HCEC 1CT (cell line): ENCODE measurements at places on chromosomes 2 and 18.

GRCh38 chr2:31213601-31214443, 3.5 kb downstream of the CAPN14 start:
- no peak for DNase-seq

DNA sequence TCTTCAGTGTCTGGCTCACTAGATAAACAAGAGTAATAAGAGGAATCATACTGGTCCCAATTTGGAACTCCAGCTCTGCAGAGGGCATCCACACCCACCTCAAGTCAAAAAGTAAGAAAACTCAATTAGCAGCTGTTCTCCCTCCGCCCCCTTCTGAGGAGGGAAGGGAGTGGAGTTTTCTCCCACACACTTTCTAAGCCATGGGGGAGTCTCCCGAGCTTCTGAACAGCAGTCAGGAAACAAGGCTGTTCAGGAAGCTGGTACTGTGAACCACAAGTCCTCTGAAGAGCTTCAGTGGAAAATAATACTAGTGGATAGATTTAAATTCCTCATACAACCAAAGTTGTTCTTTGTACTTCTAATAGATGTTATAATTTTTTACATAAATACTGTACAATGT, 32.9 kb upstream of the SPTBN1 start:
- no peak for DNase-seq

DNA sequence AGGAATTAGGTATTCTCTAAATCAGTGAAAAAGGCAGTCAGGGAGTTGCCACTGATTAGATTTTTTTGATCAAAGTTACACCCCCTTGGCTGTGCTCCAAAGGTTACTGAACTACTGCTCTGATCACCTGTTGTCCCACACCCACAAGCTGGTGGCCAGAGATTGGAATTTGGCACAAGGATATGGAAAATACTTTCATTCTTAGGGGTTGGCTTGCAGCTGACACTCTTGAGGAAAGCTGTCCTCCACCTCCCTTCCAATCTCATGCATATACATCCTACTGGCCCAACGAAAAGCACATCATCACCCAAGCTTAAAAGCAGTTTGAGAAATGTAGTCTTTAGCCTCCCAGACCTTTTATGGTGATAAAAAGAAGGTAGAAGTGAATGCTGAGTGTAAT, 329.5 kb upstream of the CHAC2 start:
- no peak for DNase-seq

DNA sequence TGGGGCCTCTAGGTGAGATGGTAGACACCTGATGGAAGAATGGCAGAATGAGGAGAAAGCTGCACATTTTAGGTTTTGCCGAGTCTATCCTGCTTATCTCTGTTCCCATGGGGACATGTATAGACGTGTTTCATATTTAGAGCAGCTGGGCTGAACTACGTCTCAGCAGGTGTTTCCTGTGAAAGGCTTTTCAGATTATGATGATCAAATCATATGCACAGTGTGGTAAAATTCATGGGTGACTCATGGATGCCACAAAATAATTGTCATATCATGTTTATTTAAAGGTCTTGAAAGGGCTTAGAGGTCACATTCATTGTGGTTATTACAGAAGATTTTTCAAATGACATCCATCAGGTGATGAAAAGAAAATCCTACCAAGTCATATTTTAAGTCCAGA, 90.5 kb downstream of the ICOS start:
- DNase-seq, result peak; percentile 54

- DNase-seq, result no peak
These were observed 89.5 kb upstream of the RBMS1 start for GRCh38 chr2:160583146-160583535.

DNA sequence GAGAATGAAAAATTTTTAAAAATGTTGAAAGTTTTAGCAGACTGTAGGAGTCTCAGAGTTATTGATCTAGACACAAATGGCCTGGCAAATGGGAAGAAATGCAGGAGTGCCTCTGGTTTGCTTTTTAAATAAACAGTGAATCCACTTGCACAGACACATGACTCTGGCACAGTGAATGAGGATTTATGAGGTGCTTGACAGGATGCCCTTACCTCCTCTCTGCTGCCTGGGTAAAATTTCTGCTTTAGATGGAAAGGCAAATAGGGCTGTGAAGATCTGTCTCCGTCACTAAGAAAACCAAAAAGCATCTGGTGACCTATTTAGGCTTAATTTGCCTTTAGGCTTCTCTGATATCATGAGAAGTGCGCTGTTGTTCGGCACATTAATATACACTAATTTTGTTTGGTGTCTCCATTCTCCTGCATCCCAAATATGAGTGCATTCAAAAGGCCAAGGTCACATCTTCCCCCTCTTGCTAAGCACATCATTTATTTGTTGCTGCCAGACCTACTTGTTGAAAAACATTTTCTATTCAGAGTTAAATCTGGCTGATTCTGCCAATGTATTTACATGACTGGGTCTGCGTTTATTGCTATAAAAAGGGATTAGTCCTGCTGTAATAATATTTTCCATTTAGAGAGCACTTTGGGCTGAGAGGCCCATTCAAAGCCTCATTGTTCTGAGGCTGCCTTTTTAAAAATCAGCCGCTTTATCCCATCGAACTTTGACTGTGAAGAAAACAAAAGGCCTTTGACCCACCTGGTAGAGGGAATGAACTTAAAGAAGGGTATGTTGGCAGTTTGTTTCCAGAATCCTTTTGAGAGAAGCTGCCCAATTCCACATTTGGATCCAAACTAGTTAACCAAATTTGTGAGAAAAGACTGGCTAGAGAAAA, 94.9 kb downstream of the RNF152 start:
- DNase-seq, result no peak

- DNase-seq, result peak; percentile 89
These were observed 1.5 kb downstream of the PXDN start for GRCh38 chr2:1742681-1743395.

GRCh38 chr2:164993287-164994016, 38.1 kb upstream of the SLC38A11 start:
- no peak for DNase-seq
